Pancreas (tissue), 10 donors: ENCODE measurements at places on chromosomes 1 and 21. TPM values are rescaled to one million over a fixed set of nuclear protein-coding genes. Genes with fewer than 3 reads are reported as not detected.

DNA sequence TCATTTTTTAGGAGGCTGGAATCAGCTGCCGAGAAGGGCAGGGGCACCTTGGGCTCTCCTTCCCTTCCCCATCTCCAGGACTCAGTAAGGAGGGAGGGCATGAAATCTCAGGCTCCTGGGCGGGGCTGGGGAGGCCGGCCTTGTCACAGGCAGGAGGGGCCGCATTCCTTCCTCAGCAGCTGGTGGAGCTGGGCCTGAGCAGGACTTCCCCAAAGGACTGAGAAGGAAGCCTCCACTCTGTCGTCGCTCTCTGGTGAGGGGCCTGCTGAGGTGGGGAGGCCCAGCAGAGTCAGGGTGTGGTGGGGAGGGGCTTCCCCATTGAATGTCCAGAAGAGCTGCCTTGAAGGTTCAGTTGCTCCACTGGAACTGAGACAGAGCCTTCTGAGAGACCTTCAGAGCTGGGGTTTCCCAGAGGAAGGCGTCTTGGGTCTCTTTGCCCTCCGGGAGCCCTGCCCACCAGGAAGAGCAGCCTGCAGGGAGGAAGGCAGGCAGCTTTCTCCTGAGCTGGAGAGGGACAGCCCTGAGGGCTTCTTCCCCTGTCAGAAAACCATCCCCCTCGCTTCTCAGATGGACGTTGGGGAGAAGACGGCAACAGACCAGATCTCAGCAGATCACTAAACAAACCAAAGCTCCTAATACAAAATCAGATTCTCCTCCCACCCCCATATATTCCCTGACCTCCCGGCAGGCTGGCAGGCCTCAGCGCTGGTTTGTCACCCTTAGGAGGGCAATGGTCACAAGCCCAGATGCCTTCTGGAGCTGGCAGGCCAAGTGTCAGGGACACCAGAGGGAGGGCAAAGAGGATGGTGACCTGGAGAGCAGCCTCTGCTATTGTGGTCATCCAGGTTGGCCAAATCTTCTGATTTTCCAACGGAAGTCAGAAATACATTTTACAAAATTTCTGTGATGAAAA is 10.7 kb downstream of the KCNA10 start:
- H3K4me1 ChIP-seq, result no peaks in the 10 kb centered on the region
- no peak for DNase-seq
- no peaks in the 10 kb centered on the region for H3K27me3 ChIP-seq
- H3K27ac ChIP-seq, result no peak overlapping the region
- no peak overlapping the region for H3K4me3 ChIP-seq

DNA sequence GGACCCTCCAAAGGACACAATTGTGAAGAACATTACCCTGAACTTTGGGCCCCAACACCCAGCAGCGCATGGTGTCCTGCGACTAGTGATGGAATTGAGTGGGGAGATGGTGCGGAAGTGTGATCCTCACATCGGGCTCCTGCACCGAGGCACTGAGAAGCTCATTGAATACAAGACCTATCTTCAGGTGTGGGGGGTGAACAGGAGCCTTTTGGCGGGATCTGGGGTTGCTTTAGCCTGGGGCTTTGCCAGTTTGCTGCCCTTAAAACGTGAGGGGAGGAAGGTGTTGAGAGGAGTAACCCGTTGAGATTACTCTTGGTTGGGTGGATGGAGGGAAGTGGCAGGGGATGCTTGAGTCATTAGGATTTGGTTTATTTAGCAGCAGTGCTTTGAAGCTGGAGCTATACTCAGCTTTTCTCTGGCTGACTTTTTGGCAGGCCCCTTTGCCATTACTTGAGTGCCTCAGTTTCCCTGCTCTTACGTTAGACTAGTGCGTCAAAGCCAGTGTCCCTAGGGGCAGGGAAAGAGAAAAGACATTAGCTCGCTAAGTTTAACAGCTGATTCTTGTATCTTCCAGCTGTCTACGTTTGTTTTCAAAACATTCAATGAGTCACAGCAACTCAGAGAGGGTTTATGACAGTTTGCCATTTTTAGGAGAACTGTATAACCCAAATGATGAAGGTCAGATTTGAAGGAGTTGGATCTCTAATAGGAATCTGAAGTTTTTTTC is 4.4 kb downstream of the NDUFS2 start:
- H3K4me3 ChIP-seq, result no peak overlapping the region
- no peaks in the 10 kb centered on the region for H3K27me3 ChIP-seq
- H3K36me3 ChIP-seq, result no peaks in the 10 kb centered on the region
- H3K4me1 ChIP-seq, result peaks cover 8% of the 10 kb centered on the region
- H3K27ac ChIP-seq, result no peak overlapping the region

The LCA5L gene
- 0.72 TPM for polyA plus RNA-seq

- no peaks in the 10 kb centered on the region for H3K27me3 ChIP-seq
- no peak overlapping the region for H3K27ac ChIP-seq
- no peaks in the 10 kb centered on the region for H3K4me1 ChIP-seq
- no peaks in the 10 kb centered on the region for H3K36me3 ChIP-seq
Observed at GRCh38 chr1:71706029-71706671, 576.2 kb downstream of the NEGR1 start.

GRCh38 chr1:57424231-57425027 is 569 bp upstream of the DAB1 start:
- no peaks in the 10 kb centered on the region for H3K36me3 ChIP-seq
- H3K4me3 ChIP-seq, result no peak overlapping the region
- no peaks in the 10 kb centered on the region for H3K4me1 ChIP-seq
- H3K27ac ChIP-seq, result no peak overlapping the region
- peak; percentile 30 for DNase-seq

The C1orf226 gene
- 1.3 TPM for polyA plus RNA-seq

GRCh38 chr1:223538981-223539380 is 126.5 kb downstream of the CAPN8 start:
- no peak overlapping the region for H3K27ac ChIP-seq
- no peaks in the 10 kb centered on the region for H3K36me3 ChIP-seq
